NCI-H187 (cell line): ENCODE measurements at places on chromosomes 13 and 19.

DNA sequence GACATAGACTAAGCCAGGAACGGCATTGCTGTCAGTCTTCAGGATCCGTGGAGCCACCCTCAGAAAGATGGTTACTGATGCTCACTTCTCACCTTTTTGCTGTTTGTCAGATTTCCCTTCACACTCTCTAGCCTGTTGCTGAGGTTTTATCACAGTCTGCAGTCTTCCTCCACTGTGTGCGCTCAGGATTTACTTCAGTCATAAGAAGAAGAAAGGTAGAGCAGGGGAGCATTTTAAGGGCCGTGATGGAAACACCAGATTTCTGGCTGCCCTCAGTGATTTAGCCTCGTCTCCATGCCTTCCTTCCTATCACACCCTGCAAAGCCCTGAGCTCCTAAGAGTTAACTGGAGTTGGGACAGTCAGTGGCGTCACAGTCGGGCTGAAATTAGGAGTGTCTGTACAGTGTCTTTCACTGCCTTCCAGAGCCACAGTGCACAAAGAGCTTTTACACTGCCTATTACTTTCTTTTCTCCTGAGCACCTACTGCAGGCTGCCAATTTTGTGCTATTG is 60.0 kb upstream of the GPR183 start:
- DNase-seq, result no peak

GRCh38 chr19:45254044-45254531 is 3.0 kb downstream of the MARK4 start:
- DNase-seq, result no peak

DNA sequence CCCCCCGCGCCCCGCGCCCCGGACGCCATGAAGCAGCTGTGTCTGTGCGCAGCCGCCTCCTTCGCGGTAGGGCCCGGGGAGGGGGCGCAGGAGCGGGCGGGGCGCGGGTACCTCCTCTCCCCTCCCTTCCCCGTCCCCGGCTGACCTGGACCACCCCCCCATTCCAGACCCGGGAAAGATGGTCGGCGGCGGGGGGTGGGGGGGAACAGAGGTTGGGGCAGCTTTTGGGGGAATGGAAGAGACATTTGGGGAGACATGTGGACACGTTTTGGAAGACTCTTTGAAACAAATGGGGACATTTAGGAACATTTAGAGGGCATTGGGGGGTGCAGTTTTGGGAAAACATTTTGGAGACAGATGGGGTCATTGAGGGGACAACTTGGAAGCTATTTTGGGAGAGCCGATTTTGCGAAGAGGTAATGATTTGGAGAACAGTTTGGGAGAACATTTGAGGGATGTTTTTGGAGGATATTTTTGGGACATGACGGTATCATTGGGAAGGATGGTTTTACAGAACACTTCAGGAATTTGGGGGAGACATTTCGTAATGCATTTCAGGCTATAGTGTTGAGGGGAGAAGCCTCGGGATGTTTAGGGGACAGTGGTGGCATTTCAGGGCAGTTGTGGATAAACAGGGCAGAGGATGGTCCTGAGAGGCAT is 16.1 kb downstream of the ANKRD24 start:
- no peak for DNase-seq

- no peak for DNase-seq
Measured at GRCh38 chr13:97429681-97430081, 4.3 kb upstream of the RAP2A start.

DNA sequence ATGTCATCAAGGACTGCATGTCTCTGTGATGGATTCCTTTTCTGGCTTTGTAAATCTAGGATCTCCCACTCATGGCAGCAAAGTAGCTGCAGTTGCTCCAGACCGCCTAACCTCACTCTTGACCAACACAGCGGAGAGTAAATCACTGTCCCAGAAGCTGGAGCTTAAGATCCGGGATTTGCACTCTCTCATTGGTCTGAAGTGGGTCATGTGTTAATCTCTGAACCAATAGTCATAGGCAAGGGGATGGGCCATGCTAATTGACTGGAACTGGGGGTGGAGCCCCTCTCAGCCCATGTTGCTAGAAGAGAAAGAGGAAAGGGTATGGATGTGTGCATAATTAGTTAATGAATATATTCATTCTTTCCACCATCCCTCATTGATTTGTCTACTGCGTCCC is 34.0 kb downstream of the VAV1 start:
- no peak for DNase-seq

DNA sequence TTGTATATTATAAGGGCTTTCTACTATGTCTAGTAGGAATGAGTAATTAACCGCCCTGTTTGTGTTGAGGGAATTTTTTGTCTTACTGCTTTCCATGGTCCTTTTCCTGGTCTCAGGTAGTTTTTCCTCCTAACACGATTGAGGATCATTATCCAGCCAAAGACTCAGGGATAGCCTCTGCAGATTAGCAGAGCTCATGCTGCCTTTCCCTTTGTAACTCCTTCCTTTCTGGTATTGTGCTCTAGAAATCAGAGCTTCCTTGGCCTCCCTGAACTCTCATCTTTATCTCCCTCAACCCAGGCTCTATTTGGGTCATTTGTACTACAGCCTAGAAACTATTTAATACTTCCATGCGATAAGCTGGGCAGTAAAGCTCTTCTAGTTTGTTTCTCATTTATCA is 142.1 kb downstream of the PDS5B start:
- DNase-seq, result no peak

DNA sequence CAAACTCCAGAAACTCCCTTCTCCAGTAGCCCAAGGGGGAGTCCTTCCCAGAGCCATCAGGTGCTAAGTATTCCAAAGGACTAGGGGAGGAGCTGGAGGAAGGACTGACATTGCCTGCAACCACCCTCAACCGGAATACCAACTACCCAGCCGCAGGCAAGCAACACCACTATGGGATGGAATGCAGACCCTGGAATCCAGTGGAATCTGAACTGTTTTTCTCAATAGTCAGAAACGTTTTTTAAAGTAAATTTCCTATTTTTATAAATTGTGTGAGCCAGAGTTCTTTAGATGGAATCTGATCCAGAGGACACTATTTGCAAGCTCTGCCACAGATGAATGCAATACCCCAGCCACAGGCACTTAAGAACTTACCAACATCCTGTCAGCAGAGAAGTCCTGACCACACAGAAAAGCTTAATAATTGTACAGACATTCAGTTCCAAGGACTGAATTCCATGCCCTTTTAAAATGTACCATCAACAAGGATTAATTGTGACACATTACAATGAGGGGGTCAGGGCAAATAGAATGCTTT is 92.1 kb downstream of the USP12 start:
- DNase-seq, result no peak

DNA sequence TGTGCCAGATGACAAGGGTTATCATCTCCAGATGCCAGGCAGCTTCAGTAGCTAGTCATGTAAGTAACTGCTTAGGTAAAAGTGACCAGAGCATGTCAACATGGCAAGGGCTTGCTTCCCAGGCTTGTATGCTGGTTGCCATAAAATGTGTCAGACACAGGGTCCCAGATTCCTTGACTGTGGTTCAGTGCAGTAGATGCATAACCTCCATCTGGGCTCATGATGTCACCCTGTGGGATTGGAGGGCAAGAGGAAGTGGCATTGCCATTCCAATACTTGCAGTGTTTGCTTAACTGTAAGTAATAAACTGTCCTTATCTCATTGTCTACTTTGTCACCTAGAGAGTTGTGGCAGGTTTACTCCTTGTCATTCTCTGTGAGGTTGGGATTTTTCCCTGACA is 226.8 kb downstream of the PCDH17 start:
- no peak for DNase-seq

- DNase-seq, result no peak
Measured at GRCh38 chr13:28286263-28286662, 147.9 kb downstream of the PAN3 start.

DNA sequence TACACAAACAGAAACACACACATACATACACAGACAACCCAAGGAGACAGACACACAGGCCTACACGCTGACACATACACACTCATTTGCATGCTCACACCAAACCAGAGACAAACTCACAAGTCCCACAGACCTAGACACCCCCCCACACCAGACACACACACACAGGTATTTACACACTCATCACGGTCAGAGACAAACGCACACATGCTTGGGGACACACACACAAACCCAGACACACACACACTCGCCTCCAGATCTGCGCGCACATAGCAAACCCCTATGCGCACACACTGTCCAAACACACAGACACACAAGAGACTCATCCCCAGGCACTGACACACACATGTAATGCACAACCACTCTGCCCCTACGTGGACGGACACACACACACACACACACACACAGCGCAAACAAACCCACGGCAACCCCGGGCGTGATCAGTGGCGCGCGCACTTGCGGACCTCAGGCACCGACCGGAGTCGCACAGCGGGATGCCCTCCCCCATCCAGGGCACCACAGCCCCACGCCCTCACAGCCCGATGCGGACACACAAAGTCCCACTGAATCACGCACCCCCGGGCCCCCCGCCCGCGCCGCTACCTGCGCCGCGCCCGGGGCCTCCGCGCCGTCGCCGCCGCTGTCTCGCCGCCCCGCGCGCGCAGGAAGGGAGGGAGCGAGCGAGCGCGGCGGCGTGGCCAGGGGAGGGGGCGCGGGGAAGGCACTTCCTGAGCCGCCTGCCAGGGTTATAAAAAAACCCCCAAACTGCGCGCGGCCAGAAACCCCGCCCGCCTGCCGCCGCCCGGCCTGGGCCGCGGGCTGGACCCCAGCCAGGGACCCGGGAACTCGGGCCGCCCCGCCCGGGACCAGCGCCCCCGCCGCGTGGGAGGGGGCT is at the start of gene ADAMTS10:
TSS of gene ADAMTS10 (minus strand) at position 675 of the 895 bp plus-strand sequence. CDS start 5,005 bp downstream, outside the sequence.
- DNase-seq, result no peak

DNA sequence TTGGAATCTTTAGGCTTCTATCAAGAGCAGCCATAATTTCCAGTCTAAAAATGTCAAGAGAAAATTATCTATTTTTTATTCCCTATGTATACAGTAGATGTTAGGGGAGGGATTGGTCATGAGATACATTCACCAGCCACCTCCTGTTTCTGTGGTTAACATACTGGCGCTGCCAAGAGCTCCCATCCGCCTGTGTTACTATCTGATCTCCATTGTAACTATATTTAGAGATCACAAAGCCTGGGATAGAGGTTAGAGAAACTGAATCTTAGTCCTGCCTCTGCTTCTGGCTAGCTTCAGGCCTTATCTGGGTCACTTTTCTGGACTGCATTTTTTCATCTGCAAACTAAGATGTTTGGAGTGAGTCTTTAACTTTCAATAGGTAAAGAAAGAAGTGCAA is 46.3 kb downstream of the POLR1D start:
- no peak for DNase-seq

DNA sequence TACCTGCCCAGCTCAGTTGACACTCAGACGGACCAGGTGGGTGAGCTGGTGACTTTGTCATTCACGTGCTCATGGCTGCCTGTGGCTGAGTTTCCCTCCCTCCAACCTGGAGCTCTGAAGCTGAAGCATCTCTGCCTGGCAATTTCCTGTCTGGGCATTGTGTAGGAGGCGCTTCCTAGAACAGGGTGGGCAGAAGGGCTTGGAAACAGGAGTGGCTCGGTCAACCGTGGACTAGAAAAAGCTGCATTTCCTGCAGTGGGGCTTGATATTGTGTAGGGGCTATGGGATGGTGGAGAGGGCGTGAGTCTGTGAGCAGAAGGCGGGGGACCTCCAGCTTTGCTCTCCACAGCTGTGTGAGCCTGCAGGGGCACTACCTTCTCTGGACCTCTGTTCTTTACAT is 278.3 kb downstream of the TEX29 start:
- no peak for DNase-seq

DNA sequence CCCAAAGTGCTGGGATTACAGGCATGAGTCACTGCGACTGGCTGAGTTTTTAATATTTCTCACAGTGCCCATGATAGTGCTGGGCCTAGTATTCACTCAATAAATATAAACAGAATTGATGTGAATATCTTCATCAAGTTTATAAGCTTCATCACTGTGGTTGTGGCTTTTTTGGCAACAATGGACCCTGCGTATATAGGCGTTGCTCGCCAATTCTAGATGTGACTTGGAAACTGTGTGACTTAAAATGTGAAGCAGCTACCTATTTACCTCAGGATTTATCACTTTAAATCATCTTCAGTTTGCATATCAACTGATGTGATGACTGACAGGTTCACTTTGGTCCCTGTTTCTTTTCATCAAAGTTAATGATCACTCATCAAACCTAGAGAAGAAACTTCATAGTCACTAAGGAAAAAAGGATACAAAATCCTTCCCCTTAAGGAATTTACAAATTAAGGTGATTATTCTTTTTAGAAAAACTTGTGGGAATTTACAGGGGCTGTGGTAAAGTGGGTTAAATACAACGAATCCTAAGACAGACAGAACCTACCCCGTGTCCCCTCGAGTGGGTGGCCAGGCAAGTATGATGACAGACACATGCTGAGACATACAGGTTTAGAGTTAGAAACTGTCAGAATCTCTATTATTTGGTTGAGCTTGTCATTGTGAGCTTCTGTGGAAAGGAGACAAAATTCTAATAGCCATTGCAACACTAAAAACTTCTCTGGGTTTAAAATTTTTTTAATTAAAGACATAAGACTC is 101.3 kb downstream of the AKAP11 start:
- no peak for DNase-seq

DNA sequence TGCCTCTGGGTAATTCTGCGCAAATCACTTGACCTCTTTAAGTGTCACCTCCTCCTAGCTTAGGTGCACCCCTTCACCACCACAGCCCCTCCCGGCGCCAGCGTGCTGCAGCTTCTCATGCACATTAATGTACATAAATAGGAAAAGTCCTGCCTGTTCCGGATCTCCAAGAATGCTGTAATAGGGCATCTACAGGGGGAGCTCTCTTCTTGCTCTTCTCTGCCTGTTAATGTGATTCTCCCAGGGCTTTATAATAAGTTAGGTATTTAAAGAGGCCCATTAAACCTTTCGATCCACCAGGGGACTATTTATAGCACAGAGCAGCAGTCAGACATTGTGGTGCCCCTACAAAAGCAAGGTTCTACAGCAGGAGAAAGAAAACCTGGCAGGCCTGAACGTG is 35.3 kb downstream of the SOX1 start:
- DNase-seq, result peak; percentile 37

DNA sequence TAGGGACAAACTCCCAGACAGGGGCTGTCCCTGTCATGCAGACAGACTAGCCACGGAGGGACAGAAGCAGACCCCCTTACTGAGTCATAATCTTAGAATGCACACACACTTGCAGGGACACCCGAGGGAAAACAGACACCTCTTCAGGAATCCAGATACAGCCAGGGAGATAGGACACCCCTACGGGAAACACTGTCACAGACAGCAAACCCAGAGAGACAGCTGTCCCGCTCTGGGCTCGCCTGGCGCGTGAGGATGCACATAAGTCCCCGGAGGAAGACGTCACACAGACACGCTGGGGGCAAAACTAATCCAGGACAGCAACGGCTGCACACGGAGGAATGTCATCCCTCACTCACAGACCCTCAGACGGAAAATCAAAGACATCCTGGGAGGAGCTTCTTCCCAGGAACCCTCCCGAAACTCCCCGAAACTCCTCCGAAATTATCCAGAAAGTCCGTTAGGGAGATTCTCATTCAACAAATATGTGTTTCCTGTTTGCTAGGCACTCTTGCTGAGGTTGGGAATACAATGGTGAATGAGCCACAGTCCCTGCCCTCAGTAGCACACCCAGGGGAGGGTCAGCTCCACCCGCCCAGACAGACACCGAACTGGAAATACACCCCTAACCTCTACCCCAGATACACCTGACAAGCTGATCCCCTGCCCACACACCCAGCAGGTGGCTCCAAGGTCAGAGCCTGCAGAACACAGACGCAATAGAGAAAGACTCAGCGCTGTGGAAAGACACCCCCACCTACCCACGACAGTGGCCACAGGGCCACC is 15.2 kb upstream of the TOMM40 start:
- no peak for DNase-seq
